Stimulated activated CD8-positive, alpha-beta memory T cell treated with anti-CD3 and anti-CD28 coated beads, Interleukin-4, amount 100 ng/mL, for 4 hours (primary cell): ENCODE measurements at places on chromosomes 7 and 10.

DNA sequence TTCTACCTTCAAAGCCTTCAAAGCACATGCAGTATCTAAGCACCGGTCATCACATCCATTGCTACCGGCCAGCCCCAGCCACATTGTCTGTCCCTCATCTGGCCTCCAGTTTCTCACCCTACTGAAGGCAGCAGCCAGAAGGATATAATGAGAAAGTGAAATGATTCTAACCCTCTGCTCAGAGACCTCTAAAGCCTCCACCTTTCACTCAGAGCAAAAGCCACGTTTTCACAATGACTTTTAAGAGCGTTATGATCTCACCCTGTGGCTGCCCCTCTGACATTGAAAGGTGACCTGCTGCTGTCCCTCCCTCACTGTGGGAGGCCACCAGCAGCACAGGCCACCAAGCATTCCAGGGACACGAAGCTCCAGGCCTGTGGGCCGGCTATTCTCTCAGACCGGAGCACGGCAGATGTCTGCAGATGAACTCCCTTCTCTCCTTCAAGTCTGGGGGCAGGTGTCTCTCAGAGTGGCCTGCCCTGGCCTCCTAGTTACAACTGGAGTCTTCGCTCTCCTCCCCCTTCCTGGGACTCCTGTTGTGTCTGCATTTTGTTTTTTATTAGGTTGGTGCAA, 94.9 kb upstream of the EEPD1 start:
- DNase-seq = no peak

DNA sequence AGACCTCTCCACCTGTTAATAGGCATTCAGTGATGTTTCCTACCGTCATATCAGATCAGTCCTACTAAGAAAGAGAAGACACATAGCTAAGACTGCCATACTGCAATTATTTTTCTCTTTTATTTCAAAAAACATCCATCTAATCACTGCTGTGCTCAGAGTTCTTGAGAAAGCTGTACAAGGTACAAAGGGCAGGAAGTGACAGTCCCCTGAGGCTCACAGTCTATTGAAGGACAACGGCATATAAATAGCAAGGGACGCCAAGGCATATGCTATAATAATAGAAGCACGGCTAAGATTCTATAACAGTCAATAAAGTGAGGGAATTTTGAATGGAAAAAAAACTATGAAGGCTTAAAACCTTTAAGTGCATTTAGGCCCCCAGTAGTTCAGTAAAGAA, 415.3 kb upstream of the NRP1 start:
- DNase-seq = no peak

DNA sequence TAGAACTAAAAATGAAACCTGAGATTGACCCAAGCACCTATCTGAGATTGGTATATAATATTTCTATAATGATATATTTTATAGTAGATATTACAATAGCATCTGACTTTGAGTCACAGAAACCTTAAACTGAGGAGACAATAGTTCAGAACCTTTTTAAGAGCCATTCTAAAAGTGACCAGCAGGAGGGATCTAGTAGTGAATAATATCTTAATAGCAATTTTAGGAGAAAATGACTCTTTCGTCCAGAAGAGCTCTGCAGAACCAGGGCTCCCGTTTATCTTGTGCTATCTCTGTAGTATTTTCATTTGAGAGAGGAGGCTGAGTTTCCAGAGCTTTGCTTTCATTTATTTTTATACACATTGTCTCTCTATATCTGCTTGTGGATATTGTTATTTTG, 68.1 kb downstream of the PODXL start:
- no peak for DNase-seq

GRCh38 chr7:114789871-114790311, 132.0 kb upstream of the MDFIC start:
- DNase-seq = no peak
